ENCODE measurements at places on chromosomes 7 and 10. TPM values are rescaled to one million over a fixed set of nuclear protein-coding genes. Genes with fewer than 3 reads are reported as not detected.

DNA sequence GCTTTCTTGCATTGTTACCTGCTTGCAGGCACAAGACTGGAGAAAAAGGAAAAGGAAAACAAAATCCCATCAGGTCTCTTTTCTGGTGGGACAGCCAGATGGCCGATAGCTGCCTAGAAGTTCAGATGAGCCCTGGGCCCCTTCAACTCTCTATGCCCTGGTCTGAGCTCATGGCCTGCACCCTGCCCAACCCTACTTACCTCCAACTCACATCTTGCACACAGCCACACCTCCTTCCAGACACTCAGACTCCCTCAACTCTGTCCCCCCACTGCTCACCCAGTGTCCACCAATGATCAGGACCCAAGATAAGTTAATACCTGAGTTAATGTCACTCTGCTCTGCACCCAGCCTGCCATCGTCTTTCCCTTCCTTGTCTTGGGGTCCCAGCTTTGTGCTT lies 10.9 kb downstream of the RBP3 start:
- H3K4me3 ChIP-seq: no peak overlapping the region
- no peaks in the 10 kb centered on the region for H3K4me1 ChIP-seq
- no peak overlapping the region for H3K27ac ChIP-seq
- no peaks in the 10 kb centered on the region for H3K36me3 ChIP-seq

DNA sequence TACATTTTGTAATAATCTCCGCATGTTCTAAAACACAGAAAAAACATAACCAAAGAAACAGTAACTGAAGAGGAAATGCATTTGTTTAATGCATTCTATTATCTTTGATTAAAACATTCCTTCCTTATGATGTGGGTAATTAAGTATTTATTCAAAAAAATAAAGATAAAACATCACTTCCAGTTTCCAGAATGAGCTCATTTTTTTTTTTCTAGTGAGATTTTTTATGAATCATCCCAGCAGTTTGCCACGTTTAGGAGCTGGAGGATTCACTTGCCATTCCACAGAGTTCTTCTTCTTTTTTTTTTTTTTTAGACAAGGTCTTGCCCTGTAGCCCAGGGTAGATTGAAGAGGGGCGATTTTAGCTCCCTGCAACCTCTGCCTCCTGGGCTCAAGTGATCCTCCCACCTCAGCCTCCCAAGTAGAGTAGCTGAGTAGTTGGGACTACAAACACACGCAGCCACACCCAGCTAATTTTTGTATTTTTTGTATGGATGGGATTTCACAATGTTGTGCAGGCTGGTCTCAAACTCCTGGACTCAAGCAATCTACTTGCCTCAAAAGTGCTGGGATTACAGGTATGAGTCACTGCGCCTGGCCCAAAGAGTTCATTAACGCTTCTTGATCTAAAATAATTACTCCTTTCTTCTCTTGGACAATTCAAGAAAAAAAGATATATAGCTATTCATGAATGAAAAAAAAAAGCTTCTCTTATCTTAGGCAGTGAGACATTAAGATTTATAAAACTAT lies 177.3 kb downstream of the DKK1 start:
- no peak overlapping the region for H3K4me3 ChIP-seq
- no peaks in the 10 kb centered on the region for H3K27me3 ChIP-seq
- no peak overlapping the region for H3K27ac ChIP-seq

Gene GPR15LG
- total RNA-seq: 1.5 TPM

GRCh38 chr7:27185013-27185853 lies at the start of gene HOXA11:
Gene HOXA11 (minus strand): TSS chr7:27185232. CDS start chr7:27185144, 88 bp downstream.
- no peak for DNase-seq
- no peaks in the 10 kb centered on the region for H3K4me1 ChIP-seq
- H3K27ac ChIP-seq: no peak within 1 kb of the TSS

Gene NPSR1
- total RNA-seq: not detected

GRCh38 chr10:78267598-78267997 lies 233.9 kb downstream of the RPS24 start:
- H3K4me1 ChIP-seq: no peaks in the 10 kb centered on the region
- H3K27ac ChIP-seq: no peak overlapping the region
- no peak for DNase-seq
- no peaks in the 10 kb centered on the region for H3K27me3 ChIP-seq
- no peaks in the 10 kb centered on the region for H3K36me3 ChIP-seq

GRCh38 chr10:78953113-78953798 lies 115.5 kb upstream of the ZMIZ1 start:
- no peaks in the 10 kb centered on the region for H3K27me3 ChIP-seq
- no peaks in the 10 kb centered on the region for H3K4me1 ChIP-seq
- no peaks in the 10 kb centered on the region for H3K36me3 ChIP-seq
- H3K4me3 ChIP-seq: no peak overlapping the region
- no peak overlapping the region for H3K27ac ChIP-seq
- DNase-seq: peak; percentile 25

DNA sequence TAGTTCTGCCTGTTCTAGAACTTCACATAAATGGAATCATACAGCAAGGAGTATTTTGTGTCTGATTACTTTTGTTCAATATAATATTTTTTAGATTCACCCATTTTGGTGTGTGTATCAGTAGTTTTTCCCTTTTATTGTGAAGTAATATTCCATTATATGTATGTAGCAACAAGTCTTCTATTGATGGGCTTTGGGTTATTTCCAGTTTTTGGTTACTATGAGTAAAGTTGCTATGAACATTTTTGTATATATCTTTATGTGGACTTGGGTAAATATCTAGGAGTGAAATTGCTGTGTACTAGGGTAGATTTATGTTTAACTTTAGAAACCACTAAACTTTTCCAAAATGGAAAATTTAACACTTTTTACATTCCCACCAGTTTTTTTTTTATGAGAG lies 35.7 kb downstream of the ADK start:
- H3K27me3 ChIP-seq: no peaks in the 10 kb centered on the region
- no peaks in the 10 kb centered on the region for H3K36me3 ChIP-seq
- DNase-seq: no peak

Gene IGFBP3
- total RNA-seq: 28.0 TPM

Gene OR6B1
- not detected for total RNA-seq
